ENCODE measurements at places on chromosomes 11 and 22.
A peak's percentile ranks its signal among the peaks of the same experiment; 100 is the strongest.

DNA sequence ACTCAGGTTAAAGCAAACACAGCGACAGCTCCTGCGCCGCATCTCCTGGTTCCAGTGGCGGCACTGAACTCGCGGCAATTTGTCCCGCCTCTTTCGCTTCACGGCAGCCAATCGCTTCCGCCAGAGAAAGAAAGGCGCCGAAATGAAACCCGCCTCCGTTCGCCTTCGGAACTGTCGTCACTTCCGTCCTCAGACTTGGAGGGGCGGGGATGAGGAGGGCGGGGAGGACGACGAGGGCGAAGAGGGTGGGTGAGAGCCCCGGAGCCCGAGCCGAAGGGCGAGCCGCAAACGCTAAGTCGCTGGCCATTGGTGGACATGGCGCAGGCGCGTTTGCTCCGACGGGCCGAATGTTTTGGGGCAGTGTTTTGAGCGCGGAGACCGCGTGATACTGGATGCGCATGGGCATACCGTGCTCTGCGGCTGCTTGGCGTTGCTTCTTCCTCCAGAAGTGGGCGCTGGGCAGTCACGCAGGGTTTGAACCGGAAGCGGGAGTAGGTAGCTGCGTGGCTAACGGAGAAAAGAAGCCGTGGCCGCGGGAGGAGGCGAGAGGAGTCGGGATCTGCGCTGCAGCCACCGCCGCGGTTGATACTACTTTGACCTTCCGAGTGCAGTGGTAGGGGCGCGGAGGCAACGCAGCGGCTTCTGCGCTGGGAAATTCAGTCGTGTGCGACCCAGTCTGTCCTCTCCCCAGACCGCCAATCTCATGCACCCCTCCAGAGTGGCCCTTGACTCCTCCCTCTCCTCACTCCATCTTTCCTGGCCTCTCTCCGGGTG lies at the start of the genes ATM and NPAT:
ATM (plus strand) TSS at position 494 of the 774 bp plus-strand sequence. CDS start 4,558 bp downstream, outside the sequence.
NPAT (minus strand) TSS at position 65 of the 774 bp plus-strand sequence. CDS start 102 bp downstream, outside the sequence.
- DNase-seq: peak; percentile 99

- DNase-seq: no peak
Observed at GRCh38 chr11:20634044-20634443, 34.6 kb downstream of the SLC6A5 start.

DNA sequence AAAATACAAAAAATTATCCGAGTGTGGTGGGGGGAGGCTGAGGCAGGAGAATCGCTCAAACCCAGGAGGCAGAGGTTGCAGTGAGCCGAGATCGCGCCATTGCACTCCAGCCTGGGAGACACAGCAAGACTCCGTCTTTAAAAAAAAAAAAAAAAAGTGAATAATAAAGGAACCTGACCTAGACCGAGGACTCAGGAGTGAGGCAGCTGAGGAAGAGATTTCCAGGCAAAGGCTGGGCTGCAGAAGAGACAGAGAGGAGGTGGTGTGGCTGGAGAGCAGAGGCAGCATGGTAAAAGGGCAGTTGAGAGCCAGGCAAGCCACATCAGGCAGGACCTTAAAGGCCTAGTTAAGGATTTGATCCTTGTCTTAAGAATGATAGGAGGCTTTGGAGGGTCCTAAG lies 28.4 kb upstream of the SMCO4 start:
- DNase-seq: no peak

DNA sequence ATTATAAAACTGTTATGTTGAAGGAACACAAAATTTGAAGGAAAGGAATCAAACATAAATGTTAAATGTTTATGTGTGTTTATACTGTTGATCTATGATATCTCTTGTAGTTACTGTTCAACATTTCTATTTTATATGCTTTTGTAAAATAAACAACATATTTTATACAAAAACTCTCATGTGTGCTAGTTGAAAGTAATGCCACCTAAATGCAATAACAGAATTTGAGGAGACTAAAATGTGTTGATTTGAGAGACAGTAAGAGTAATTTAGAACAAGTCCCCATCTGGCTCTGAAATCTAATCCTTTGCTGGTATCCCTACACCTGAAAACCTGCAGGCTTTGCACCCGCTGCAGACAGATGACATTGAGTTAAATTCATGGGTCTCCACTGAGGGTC lies 95.7 kb upstream of the TOP3B start:
- DNase-seq: no peak

DNA sequence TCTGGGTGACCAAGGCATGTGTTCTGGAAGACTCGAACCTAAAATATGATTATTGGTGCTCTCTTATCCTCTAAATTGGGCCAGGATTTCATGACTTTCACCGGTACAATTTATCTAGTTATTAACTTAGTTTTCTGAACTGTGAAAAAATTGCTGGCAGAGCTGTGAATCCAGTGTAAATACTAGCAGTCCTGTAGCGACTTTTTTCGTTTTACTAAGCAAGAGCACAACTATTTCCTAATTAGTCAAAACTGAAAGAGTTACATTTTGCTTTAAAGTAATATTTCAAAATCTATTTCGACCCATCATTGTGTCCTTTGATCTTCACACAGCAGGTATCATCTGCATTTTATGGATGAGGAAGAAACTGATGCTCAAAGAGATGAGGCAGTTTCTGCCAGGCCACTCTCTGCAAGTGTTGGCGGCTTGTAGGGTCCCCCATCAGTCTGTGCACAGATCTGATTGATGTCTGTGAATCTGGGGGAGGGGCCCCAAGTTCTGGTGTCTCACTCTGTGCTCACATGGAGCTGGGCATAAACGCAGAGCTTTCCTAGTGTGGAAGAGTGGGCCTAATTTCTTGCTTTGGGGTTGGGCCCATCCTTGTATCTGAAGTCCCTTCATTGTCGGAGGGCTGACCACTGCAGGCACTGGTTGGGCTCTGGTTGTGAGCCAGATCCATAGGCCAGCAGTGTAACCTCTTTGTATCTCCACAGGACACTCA lies 1.4 kb upstream of the TRMT2A start:
- DNase-seq: no peak

DNA sequence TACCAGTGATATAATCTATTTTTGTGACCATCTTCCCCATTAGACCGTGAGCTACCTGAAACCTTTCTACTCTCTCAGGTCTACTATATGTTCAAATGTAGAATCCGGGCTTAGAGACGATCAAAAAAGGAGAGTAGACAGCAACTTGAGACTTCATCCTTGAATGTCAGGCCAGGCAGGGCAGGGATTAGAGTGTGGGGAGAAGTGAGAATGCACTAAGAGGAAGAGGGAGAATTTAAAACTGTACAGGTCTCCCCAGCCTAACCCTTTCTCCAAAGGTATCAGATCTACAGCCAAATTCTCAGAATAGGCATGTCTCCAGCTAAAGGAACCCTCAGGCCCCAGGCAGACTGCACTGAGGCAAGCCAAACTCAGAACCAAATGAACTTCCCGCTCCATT lies 935 bp downstream of the LAMTOR1 start:
- no peak for DNase-seq

GRCh38 chr11:43404836-43405479 lies 46.2 kb downstream of the TTC17 start:
- DNase-seq: no peak

DNA sequence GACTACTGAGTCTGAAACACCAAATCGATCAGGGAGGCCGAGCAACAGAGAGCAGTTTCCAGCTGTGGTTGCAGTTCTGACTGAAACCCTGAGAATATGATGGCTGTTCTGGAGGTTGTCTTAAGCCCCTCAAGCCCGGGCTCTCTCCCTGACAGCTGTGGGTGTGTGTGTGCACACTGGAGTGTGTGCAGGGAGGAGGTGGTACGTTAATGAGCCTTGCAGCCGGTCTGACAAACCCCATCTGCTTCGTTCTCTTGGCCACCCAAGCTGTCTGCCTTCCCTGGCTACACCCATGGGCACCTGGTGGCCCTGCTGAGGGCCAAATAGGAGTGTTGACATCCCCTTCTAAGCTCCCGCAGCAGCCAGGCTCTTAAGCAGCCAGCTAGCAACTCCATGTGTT lies 189.8 kb downstream of the KIRREL3 start:
- no peak for DNase-seq
